ENCODE measurements at places on chromosomes 5 and 9.

- DNase-seq: no peak
Measured at GRCh38 chr5:149608936-149609545, 27.7 kb downstream of the ARHGEF37 start.

DNA sequence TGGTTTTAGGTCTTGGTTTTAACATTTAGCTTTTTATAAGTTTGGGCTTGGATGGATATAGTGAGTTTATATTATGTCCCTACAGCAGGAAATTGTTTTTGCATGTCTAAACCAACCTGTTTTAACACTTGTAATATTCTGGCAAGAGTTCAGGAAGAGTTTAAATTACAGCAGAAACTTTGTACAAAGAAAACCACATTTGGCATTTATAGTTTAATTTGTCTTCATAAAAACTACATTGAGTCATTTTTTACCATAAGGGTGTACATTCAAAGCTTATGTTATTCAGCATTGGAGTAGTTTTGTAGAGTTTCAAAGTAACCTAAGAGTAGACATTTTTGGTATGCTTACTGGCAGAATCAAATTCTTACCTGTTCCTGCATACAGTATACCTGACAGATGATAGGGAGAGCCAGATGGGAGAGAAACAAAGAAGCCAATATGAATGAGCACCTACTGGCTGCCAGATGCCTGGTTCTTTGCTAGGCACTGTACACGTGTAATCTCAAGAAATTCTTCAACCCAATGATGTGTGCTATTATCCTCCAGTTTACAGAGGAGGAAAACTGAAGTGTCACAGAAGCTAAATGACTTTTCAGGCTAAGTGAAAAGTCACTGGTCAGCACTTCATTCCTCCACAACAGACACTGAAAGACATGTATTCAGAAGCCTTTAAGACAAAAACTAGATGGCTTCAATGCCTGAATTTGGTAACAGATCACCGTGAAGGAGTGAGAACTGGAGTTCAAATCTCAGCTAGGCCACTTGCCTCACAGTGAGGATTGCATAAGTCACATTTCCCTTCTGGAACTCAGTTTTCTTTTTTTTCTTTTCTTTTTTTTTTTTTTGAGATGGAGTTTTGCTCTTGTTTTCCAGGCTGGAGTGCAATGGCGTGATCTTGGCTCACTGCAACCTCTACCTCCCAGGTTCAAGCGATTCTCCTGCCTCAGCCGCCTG is 25.9 kb upstream of the ECM2 start:
- DNase-seq: no peak

GRCh38 chr9:2163231-2163885 is 148.2 kb downstream of the SMARCA2 start:
- DNase-seq: no peak

- DNase-seq: no peak
Measured at GRCh38 chr9:99398241-99398640, 176.2 kb downstream of the SEC61B start.

- no peak for DNase-seq
Measured at GRCh38 chr5:40288800-40289485, 390.8 kb upstream of the PTGER4 start.

DNA sequence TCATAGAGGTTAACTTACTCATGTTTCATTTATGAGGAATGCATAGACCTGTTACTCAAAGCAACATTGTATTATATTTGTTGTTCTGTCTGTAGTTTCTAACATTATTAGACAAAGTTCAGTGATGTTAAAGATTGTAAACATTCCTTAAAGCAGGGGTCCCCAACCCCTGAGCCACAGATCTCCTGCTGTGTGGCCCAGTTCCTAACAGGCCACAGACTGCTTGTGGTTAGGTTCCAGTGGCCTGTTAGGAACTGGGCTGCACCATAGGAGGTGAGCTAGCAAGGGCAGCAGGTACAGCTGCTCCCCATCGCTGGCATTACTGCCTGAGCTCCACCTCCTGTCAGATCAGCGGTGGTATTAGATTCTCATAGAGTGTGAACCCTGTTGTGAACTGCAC is 181.1 kb downstream of the KDM4C start:
- no peak for DNase-seq

DNA sequence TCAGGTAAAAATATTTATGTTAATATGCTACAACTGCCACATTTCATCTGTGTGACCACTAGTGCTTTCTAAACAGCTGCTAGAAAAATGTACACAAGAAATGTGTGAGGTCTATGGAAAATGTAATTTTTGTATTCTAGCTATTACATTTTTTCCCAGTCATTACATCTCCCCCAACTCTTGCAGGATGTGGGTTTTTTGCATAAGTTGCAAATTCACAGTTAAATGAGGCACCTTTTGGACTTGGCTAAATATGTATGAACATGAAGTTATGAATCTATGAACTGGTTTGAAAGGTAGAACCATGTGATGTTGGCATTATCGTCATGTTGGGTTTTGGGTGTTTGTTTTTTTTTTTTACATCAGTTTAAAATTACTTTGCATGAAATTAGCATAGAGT is 590.4 kb upstream of the WWC1 start:
- DNase-seq: no peak

DNA sequence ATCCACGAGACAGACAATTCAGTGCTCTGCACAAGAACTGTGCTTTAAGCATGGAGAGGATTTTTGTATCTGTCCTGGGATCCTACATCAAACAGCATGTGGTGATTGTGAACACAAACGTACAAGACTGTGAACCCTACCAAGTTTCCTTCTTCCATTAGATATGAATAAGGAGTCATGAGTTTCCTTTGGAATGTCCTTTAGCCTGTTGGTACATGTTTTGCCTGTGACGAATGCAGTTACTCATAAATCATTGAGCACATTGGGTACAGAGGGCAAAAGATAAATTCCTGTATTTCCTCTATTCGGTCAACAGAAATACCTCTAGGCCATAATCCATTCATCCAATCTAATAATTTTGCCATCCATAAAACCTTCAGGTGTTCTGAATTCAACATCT is 61.5 kb downstream of the FXN start:
- no peak for DNase-seq

DNA sequence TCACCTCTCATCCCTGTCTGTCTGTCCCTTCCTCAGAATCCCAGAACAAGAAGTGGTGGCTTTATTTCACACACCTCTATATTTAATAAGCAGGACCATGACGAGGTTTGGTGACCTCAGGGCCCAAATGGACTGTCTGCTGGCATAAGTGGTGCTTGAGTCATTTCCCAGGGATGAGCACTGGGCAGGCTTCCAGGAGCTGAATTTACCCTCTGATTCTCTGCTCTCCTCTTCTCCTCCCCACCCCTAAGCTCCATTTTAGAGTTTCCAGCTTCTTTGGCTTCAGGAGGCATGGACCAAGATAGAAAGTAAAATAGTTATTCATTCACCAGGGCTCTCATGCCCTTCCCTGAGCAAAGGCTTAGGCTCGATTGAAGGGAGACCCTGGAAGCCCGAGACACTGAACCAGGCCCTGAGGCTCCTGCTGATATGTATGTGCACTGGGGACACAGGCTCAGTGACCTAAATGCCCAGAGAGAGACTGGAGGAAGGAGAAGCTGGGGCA is 69.1 kb downstream of the PPARGC1B start:
- DNase-seq: peak; percentile 56

DNA sequence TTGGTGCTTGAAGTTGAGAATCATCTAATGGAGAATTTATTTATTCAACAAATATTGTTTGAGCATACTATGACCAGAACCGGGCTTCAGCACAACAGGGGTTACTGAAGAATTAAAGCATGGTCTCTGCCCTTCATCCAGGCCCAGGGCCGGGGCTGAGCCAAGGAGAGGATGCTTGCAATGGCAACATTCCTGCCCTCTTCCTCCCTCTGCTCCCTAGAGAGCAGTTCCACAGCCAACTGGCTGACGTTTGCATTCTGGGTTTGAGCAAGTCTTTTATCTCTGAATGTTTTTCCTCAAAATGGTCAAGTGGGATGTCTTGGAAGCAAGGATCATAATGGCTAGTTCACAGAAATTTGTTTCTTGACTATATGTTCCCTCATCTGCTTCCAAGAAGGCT is 80.7 kb downstream of the GLDC start:
- DNase-seq: no peak

DNA sequence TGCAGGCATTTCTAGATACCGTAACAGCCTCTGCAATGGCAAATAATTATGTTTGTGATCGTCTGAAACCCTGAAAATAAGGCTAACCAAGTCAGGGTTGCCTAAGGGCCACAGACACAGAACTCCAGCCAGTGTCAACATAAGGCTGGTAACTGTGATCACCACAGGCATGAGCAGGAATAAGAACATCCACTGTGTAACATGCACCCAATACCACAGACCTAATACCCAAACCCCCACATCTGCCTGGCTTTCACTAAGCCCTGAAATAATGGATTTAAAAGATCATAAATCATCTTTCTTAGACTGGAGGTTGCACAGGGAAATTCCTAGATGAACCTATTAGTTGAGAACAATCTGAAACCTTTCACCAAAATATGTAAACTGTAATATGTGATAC is 394.5 kb downstream of the NFIB start:
- no peak for DNase-seq

- no peak for DNase-seq
Measured at GRCh38 chr5:73495772-73496335, 2.4 kb upstream of the BTF3 start.

DNA sequence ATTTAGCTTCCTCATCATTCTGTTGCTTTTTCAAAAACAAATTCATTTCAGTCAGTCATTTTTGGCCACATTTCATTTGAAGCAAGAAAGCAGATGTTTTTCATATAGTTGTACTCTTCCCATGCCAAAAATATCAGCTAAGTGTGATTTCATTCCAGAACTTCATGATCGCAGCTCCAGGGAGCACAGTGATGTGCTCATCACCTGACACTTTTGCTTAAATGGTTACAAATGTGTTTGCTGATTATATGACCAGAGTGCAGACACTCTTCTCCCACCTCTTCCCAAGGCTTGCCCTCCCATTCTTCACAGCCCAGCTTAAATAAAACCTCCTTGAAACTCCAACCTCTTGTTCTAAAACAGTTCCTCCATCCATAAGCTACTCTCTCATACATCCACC is 32.6 kb downstream of the GABRB2 start:
- DNase-seq: no peak

- no peak for DNase-seq
Measured at GRCh38 chr9:136854842-136855460, 2.8 kb downstream of the MAMDC4 start.

GRCh38 chr9:133932633-133933032 is 59.5 kb downstream of the VAV2 start:
- peak; percentile 61 for DNase-seq

- DNase-seq: no peak
Measured at GRCh38 chr5:121188849-121189248, 662.8 kb upstream of the FTMT start.

GRCh38 chr5:148382961-148383360 is 797 bp upstream of the FBXO38 start:
- no peak for DNase-seq

- no peak for DNase-seq
Measured at GRCh38 chr5:173703466-173703865, 87.0 kb upstream of the BOD1 start.

DNA sequence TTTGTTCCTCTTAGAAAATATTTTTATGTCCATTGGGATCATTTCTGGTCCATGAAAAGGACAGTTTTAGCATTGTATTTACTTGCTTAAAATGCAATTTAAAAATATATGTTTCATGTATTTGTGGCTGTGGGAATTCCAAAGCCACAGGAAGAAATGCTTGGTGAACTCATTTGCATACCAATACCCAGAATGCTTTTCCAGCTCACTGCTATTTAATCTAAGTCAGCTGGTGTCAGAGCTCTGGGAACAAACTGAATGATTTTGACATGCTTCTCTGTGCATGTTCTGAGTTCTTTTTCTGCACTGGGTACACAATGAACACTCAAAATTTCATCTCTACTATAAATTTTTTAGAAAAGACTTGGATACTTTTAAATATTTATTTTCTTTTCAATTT is 482.8 kb upstream of the ARRDC3 start:
- DNase-seq: no peak

DNA sequence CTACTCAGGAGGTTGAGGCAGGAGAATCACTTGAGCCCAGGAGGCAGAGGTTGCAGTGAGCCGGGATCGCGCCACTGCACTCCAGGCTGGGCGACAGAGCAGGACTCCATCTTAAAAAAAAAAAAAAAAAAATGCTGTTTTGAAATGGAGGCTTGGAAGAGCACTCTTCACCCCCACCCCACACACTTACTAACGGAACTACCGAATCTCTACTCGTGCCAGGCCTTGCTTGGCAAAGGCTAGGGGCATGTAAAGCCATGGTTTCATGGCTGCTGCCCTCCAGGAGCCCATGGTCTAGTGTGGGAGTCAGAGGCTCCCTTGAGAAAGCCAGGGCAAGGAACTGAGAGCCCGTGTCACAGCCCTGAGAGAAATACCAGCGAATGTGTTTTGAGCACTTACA is 21.3 kb downstream of the PCDHGC5 start:
- no peak for DNase-seq

DNA sequence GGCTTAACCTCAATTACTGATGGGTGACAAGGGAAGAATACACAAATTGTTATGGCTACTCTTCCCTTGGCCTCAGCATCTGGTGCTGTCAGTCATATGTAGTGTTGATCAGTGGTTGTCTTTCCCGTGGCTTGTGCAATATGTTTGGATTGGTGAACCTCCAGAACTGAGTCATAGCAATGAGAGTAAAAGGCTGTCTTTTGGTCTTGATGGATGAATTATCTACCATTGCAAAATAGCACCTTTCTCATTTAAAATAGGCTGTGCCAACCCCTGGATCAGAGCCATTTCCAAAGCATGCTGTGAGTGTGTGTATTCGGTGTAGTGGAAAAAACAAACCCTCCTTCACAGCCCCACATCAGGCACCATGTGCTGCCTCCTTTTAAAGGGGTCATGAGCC is 14.6 kb upstream of the F2R start:
- DNase-seq: no peak

GRCh38 chr5:103037673-103038455 is 82.1 kb downstream of the GIN1 start:
- no peak for DNase-seq

DNA sequence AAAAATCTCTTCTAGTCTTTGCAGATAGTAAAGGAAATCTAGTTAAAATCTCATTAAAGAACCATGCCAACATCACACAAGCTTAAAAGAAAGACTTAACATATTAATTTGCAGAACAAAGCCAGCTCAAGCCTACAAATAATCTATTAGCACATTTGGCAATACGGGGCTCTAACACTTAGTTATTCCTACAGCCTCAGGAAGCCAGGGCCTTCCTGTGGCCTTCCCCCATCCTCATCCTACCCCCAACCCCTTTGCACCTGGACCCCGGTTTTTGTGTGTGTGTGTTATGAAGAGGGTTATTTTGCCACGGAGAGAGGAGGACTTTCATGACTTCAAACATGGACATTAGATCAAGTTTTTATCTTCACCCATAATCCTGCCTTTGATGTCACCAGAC is 64.6 kb downstream of the FOXB2 start:
- no peak for DNase-seq

- DNase-seq: no peak
Measured at GRCh38 chr5:57386958-57387357, 95.7 kb downstream of the ACTBL2 start.

GRCh38 chr5:59275510-59276324 is 617.8 kb downstream of the PDE4D start:
- no peak for DNase-seq

GRCh38 chr9:93471124-93471523 is 17.7 kb upstream of the FAM120AOS start:
- no peak for DNase-seq
